ENCODE measurements at places on chromosomes 3 and 15. TPM values are rescaled to one million over a fixed set of nuclear protein-coding genes. Genes with fewer than 3 reads are reported as not detected.

GRCh38 chr3:184734903-184735701, 23.2 kb upstream of the MAGEF1 start:
- DNase-seq, result no peak

DNA sequence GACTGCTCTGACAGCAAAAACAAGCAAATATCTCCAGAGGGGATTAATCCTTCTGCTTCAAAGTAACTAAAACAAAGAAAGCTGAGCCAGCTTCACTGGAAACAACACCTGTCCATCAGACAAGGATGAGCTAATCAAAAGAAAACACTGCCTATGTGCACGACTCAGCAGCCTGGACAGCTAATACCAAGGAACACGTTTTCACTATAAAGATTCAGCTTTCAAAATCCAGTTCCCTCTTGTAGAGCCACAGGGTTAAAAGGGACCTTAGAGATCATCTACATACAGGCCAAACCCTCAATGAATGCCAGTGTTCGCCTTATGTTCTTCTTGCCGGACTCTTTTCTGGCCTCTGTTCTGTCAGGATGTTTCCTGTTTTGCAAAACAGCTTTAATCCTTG, 6.9 kb downstream of the TUSC7 start:
- DNase-seq, result no peak

DNA sequence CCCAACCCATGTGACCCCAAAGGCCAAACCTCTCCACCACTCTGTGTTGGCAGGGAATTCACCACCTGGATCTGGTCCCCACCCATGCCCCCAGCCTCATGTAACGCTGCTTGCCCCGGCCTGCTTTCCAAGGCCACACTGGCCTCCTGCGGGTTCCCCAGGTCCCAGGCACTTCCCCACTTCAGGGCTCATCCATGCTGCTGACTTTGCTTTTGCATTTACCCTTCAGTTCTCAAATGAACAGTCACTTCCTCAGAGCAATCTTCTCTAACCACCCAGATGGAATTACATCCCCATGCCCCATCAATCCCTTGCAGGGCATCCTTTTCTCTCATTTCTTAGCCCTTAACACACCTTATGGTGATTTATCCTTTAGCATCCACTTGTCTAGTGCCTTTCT, 9.2 kb downstream of the DAPK2 start:
- no peak for DNase-seq

GRCh38 chr15:80154336-80154735, 1.5 kb downstream of the FAH start:
- DNase-seq, result no peak

DNA sequence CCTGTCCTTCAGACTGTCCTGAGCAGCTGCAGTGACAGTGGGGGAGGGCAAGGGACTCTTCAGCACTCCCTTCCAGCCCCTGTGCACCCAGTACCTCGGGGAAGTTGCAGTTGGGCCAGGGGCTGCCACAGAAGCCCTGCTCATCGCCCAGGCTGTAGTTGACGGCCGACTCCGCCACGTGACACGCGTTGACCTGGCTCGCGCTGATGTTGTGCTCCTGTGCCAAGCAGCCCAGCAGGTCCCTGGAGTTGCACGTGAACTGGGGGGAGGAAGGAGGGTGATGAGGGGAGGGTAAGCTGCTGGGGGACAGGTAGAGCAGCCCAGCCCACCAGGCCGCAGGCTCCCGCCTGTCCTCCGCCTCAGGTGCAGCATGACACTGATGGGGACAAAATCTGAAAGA, 101.2 kb downstream of the SEC22A start:
- DNase-seq, result no peak

- no peak for DNase-seq
Measured at GRCh38 chr3:188294823-188295487, 141.0 kb downstream of the LPP start.

GRCh38 chr15:100663086-100663914, 60.9 kb downstream of the ASB7 start:
- DNase-seq, result no peak

- no peak for DNase-seq
Measured at GRCh38 chr3:183534249-183534648, 21.3 kb downstream of the KLHL6 start.

- DNase-seq, result no peak
Measured at GRCh38 chr3:45168451-45168850, 22.3 kb upstream of the CDCP1 start.

DNA sequence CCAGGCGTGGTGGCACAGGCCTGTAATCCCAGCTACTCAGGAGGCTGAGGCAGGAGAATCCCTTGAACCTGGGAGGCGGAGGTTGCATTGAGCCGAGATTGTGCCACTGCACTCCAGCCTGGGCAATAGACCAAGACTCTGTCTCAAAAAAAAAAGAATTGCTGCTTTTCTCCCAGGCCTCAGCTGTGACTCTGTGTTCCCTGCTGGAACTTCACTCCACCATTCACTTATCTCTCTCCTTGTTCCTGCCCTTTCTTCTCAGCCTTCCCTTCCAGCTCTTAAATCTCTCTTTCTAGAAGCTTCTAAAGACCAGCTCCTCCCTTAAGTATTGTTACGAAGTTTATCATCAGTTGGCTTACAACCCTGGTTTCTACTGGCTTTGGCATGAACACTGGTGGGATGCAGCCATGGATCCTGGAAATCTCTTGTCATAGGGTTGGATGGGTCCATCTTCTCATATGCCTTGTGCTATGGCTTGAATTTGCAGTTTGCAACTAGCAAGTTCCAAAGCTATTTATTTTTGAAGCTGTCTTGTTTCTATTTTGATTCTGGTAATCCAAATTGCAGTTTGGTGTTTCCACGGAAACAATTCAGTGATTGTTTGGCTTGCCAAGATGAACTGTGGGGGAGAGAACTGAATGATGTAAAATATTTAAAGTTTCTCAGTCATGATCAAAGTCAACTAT, 10.5 kb downstream of the C3orf62 start:
- DNase-seq, result no peak

- DNase-seq, result no peak
Measured at GRCh38 chr15:46955576-46955975, 761.7 kb upstream of the SEMA6D start.

DNA sequence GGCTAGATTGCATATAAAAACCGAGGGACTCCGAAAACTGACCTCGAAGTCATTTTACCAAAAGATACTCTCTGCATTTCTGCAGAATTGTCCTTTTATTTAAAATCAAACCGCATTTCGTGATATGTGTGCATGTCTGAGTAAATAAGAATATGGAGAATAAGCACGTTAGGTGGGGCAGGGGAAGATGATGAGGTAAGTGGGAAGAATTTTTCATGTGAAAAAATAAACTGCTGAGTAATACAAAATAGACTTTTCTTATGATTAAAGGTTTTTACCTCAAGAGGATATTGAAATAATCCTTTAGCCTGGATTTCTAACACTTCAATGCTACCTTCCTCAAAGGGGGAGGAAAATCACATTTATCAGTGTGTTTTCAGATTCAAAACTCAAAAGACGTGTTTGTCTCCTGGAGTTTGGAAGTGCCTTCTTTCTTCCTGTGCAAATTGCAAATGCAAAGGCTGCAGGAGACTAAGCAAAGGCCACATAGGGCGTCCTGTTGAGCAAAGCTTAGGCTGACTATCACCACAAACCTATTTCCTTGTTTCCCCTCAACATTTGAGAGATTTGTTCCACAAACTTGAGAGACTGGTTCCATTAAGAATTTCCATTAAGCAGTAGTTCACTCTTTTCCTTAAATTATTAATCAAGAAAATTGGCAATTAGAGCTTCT, 813.5 kb downstream of the MCTP2 start:
- DNase-seq, result no peak

DNA sequence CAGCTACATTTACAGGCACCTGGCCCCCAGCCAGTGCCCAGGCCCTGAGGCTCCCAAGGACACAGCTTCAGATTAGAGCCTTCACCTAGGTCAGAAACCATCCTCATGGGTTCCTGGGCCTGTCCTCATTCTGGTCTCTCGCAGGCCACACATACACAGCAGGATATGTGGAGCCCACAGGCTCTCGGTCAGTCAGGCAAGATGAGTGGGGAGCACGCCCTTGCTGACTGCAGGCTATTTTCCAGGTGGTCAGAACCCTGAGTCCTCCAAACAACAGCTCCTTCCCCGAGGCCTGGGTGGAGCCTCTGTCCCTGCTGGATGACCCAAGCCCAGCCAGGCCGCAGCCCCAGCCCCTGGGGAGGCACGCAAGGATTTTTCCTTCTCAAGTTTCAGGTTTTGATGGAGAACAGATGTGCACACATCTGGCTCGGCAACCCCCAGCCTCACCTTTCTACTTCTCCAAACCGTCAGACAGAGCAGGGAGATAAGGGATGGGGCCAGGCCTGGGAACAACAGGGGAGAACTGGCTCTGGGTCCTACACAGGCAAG, 1.6 kb downstream of the STRA6 start:
- DNase-seq, result no peak

GRCh38 chr3:4413467-4413866, 53.6 kb downstream of the SUMF1 start:
- DNase-seq, result no peak

DNA sequence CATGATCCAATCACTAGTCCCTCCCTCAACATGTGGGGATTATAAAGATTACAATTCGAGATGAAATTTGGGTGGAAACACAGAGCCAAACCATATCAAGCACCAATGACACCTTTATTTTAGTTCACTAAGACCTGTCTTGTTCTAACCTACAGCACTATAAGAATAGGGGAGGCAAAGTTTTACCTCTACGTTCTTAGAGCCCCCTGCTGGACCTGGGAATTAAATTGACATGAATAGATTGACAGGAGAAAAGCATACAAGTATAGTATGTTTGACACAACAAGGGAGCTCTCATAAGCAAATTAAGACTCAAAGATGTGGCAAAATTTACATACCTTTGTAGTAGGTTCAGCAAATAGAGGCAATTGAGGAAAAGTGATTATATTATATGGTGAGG, 974.4 kb upstream of the ALCAM start:
- DNase-seq, result no peak

DNA sequence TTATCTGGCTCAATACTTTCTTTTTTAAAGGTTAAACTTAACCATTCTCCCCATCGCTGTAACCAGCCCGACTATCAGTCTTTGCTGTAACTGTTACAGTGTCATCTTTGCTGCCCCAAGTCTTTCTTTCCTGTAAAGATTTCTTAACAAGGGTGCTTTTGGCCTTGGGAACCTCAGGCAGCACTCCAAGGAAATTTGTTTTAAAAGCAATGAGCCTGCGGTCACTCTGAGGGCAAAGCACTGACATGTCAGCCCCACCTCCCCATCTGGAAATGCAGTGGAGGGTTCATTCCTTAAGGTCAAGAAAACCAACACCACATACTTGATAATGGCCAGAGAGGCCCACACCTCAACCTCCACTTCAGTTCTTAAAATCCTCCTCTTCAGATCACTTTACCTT, 3.2 kb downstream of the TRANK1 start:
- DNase-seq, result no peak

- DNase-seq, result no peak
Measured at GRCh38 chr15:32943711-32944110, 225.9 kb downstream of the GREM1 start.

GRCh38 chr15:91706322-91707032, 147.0 kb upstream of the SLCO3A1 start:
- peak; percentile 28 for DNase-seq

GRCh38 chr3:21665444-21666100, 85.4 kb downstream of the ZNF385D start:
- no peak for DNase-seq

GRCh38 chr3:12662593-12663400, 1.1 kb downstream of the RAF1 start:
- no peak for DNase-seq

DNA sequence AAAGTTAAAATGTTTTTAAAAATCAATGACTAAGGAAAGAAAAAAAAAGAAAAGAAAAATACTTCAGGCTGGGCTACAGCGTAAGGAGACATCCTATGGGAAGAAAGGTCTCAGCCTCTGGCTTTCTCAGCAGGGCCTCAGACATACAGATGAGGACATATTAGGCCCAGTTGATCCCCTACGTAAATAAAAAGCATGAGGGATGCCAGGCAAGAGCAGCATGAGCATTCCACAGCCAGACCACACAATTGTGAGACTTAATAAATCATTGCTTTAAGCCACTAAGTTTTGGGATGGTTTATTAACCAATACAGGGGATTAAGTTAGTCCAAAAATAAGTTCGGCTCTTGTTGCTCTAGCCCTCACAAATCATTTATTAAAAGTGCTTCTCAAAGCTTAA, 394.1 kb upstream of the NECTIN3 start:
- DNase-seq, result no peak

- DNase-seq, result no peak
Measured at GRCh38 chr3:136626493-136626892, 125.7 kb downstream of the STAG1 start.

DNA sequence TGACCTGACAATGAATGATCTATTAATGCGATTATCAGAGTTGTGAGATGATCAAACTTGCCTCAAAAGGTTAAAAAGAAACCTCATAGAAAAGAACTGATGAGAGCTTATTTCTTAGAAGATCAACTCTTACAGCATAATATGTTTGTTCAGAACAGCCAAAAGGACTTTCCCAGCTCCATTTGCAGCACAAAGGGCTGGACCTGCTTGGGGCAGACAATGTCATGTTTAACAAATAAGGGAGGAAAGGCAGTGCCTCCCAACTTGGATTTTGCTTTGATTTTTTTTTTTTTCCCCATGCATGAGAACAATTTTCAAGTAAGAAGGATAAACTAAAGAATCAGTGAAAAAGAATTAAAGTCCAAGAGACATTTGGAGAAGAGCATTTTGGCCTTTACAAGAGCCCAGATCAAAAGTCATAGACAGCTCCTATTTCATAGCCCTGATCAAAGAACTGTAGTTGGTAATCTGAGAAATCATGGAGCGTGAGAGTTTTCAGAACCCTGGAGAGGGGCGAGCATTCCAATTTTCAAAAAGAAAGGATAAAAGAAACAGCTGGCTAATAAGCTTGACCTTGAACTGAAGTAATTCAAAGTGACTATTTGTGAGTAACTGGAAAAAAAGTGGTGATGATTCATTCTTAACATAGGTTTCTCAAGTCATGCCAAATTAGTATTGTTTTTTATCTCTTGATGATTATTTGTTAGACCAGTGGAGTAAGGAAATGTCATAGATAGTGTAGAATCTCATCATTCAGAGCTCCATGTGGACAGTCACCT, 136.0 kb upstream of the CFAP20DC start:
- no peak for DNase-seq

GRCh38 chr3:120052677-120053076, 41.6 kb downstream of the GSK3B start:
- DNase-seq, result no peak

- DNase-seq, result no peak
Measured at GRCh38 chr3:39705351-39705900, 104.0 kb upstream of the MYRIP start.

GRCh38 chr15:68597581-68597980, 18.8 kb downstream of the CORO2B start:
- DNase-seq, result no peak

DNA sequence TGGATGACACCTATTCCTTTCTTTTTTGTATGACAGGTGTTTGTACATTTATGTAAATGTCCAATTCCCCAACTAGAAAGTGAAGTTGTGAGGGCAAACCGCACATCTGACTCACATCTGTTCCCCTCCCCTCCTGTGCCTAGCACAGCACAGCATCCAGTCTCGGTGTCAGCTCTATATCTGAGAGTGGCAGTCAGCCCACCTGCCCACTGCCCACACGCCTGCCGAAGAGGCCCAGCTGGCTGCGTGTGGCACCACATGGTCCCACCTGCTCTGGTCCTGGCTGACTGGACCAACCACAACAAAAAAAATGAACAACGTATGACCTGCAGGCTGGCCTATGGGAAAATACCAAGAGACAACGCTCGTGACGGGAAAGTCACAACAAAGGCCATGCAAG, 62.8 kb downstream of the XXYLT1 start:
- no peak for DNase-seq

CTXN2 gene
- not detected for total RNA-seq

RBP2 gene
- total RNA-seq, result not detected

EFHB gene
- total RNA-seq, result 0.42 TPM

GPR156 gene
- 0.35 TPM for total RNA-seq

CHRM5 gene
- total RNA-seq, result not detected

PDE8A gene
- total RNA-seq, result 43.7 TPM

RETNLB gene
- total RNA-seq, result not detected

TRIM59 gene
- 4.1 TPM for total RNA-seq
